ENCODE measurements at places on chromosomes 16 and 17.

GRCh38 chr16:86566966-86567700, 504 bp downstream of the FOXC2 start:
- DNase-seq: no peak

GRCh38 chr17:7294614-7295153, at the start of gene YBX2:
Gene YBX2, minus strand, starts transcription at chr17:7294639. Its CDS starts 139 bp downstream, at chr17:7294500.
- no peak for DNase-seq

GRCh38 chr17:69508814-69509213, 94.3 kb downstream of the MAP2K6 start:
- DNase-seq: no peak

DNA sequence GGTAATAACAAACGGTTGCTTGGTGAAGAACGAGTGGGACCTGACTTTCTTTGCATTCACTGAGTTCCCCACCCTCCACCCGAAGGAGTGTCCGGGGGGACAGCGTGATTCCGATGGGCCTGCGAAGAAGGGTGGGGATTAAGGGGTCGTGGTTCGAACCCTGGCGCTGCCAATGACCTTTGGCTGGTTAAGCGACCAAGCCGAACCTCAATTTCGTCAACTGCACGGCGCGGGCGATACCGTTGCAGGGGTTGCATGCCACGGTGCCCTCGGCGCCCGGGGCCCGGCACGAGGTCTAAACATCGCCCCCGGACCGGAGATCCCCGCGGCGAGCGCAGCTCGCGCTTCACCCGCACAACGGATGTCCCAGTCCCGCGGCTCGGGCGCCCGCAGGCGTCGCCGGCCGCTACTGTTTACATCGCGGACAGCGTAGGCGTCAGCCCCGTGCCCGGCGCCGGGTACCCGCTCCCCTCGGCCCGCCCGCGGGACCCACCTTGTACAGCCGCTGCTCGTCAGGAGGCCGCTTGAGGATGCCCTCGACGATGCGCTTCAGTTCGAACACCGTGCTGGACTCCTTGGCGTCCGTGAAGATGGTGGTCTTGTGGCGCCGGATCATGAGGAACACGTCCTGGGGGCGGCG, 460 bp downstream of the ELOB start:
- DNase-seq: peak; percentile 72

DNA sequence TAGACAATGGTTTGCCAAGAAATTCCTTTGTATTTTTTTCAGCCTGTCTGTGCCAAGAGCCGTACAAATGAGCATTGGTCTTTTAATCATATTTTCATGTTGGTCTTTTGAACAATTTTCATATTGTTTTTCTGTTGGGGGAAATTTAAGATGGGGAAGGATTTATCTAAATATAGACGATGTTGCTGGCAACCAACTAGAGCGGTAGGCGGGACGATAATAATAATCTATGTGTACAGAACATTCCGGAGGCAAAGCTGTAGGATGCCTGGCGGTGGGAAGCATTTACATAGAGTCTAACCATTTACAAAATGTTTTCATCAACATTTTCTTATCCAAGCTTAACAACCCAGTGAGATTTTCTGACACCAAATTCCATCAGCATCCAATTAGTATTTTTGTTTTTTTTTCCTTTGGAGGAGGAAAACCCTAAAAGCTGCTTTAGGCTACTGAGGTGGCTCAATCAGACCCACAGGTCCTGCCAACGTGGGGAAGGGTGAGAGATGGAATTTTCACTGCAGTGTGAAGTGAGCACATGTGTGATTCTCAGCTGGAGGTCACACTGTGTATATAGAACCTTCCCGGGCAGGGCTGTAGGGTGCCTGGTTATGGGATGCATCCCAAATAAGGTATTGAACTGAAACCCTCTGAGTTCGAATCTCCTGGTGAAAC, 11.7 kb upstream of the SEC14L1 start:
- DNase-seq: no peak

GRCh38 chr17:31328160-31328535, 6.7 kb upstream of the EVI2A start:
- no peak for DNase-seq

All from sigmoid colon (tissue), 7 donors.